Cardiac muscle cell (in vitro differentiated cells and primary cell): ENCODE measurements at places on chromosomes 12 and 14. TPM values are rescaled to one million over a fixed set of nuclear protein-coding genes. Genes with fewer than 3 reads are reported as not detected.

Gene RARG
- polyA plus RNA-seq, result 13.0 and 19.2 TPM in 2 replicates

Gene KRT81
- not detected in 2 replicates for polyA plus RNA-seq

Gene LTBR
- 0.65 and 2.4 TPM in 2 replicates for polyA plus RNA-seq

Gene TESPA1
- polyA plus RNA-seq, result not detected in 2 replicates

Gene SERPINA10
- polyA plus RNA-seq, result 0.13 TPM in 1 of 2 replicates, not detected in the other
